ENCODE measurements at places on chromosomes 6 and 20.
A peak's percentile ranks its signal among the peaks of the same experiment; 100 is the strongest.

GRCh38 chr6:4459996-4460395 is 316.2 kb upstream of the CDYL start:
- no peak for DNase-seq

DNA sequence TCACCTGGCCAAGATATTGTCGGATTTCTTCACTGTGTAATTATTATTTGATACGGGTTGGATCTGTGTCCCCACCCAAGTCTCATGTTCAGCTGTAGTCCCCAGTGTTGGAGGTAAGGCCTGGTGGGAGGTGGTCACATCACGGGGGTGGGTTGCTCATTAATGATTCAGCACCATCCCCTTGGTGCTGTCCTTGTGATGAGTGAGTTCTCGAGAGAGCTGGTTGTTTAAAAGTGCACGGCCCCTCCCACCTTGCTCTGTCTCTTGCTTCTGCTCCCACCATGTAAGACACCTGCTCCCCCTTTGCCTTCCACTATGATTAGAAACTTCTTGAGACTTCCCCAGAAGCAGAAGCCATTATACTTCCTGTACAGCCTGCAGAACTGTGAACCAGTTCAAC is 173.9 kb upstream of the PMEPA1 start:
- no peak for DNase-seq

- no peak for DNase-seq
Observed at GRCh38 chr20:53905019-53905819, 165.2 kb downstream of the BCAS1 start.

- no peak for DNase-seq
Observed at GRCh38 chr6:80077067-80077466, 29.4 kb upstream of the BCKDHB start.

DNA sequence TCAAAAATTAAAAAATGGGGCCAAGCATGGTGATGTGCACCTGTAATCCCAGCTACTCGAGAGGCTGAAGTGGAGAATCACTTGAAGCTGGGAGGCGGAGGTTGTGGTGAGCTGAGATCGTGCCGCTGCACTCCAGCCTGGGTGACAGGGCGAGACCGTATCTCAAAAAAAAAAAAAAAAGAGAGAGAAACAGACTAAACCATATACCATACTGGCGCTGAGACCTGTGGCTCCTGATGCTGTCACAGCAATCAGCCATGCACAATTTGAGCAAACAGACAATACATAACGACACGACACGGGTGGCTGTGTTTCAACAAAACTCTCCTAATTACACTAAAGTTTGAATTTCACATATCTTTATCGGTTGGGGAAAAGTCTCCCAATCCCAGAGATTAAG is 14.9 kb upstream of the CBFA2T2 start:
- DNase-seq: no peak

- DNase-seq: no peak
Observed at GRCh38 chr6:156953479-156954146, 176.4 kb downstream of the ARID1B start.

DNA sequence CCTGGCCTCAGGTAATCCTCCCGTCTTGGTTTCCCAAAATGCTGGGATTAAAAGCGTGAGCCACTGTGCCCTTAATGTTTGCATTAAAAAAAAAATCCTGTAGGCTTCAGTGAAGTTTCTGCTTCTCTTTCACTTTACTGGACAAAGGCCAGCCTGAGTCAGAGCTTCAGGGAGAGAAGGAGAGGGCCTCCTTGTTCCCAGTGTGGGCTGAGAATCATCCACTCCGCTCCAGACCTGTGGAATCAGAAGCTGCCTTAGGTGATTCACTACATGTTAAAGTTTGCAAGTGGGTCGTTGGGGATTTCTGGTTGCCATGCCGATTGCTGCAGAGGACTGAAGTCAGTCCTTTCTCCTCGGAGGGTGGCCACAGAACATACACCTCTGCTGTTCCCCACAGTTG is 113.3 kb upstream of the EEF1E1 start:
- DNase-seq: no peak

DNA sequence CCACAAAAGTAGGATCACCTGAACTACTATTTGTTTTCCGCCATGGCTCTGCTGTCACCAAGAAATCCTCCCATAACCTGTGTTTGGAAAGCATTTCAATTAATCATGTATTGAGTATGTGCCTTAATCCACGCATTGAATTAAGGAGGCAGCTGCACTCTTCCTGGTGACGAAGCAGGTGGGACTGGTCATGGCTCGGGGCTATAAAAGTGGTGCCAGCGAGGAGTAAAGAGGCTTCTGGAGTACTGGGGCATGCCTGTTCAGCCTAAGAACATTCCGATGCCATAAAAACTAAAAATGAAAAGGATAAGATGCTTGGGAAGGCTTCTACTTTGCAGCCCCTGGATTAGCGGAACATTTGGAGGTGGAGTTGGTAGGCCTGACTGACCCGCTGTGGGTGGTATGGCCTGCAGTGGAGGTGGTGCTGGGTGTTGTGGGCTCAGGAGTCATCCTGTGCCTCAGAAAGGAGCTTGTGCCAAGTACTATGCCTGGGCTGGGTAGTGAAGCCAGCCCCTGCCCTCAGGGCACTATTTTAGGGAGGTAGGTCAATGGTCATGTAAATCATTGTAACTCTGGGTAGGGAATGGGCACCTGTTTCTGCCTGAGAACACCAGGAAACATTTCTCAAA is 110.5 kb downstream of the B3GAT2 start:
- no peak for DNase-seq

DNA sequence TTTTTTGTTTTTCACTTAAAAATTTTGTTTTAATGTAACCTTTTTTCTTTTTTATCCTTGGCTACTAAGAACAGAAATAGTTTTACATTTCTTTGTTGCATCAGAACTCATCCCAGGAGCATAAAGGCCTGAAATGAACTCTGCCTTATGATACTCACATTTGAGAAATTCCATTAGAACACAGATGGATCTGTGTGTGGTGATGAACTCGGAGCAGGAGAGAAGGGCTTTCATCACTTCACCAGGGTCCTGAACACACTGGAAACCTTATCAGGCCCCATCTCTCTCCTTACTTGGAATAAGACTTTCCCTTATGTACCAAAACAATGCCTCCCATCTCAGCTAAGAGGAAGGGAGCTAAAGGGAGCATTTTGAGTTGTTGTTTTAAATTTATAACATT is 139.4 kb downstream of the PHF3 start:
- DNase-seq: no peak

DNA sequence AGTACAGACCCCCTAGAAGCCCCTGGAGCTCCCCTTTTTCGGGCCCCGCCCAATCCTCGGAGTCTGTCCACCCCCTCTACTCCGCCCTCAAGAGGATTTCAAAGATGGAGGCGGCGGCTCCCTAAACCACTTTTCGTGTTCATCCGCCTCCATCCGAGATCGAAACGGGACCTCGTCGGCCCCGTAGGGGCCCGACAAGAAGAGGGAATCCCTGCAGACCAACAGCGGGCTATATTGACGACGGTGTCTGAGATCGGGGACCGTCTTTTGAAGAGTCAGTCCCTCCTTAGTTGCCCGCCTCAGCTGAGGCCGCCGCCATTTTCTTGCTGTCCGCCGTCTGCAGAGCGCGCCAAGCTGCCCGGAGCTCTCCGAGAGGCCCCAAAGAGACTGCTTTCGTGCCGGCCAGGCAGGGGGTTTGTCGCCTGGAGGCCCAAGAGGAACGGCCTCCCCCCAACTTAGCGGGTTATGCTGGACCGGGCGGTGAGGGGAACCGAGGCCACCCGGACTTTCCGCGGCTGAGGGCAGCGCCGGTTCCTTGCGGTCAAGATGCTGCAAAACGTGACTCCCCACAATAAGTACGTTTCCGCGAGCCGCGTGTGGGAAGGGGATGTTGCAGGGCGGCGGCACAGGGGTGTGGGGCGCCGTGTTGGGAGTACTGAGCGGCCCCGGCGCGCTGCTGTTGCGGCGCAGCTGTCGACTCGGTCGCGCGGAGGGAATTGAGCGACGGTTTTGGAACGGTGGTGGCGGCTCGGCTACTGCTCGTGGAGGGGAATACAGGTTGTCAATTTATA is 4.2 kb downstream of the BRD2 start:
- peak; percentile 67 for DNase-seq

DNA sequence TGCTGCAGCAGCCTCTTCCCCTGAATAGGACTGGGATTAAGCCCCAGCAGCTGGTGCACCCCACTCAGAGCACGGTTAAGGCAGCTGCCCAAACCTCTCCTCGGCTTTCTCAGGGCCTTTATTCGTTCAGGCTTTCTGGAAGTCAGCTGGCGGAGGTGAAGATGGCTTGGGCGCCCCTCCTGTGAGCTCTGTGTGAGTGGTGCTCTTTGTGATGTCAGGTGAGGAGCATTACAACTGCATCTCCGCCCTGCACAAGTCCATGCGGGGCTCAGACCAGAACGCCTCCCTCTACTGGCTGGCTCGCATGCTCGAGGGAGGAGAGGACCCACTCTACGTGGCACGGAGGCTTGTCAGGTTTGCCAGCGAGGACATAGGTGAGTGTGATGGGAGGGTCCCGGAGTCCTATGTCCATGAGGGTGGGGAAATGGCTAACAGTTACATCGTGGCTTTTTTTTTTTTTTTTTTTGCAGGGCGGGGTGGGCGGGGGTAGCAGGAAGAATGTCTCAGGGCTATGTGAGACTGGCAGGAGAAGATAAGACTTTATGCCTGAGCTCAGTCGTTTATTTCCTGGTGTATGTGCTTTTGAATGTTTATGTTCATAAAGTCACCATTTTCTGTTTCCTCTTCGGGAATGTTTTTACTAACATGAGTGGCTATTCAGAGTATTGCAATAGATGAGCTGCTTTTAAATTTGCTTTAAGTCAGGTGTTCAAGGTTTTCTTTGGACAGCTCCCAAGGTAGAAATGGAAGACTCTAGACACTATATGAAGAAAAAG is 18.2 kb downstream of the WRNIP1 start:
- no peak for DNase-seq

Measured in CD4-positive, alpha-beta T cell (primary cell).